ENCODE measurements at places on chromosomes 3 and 15. TPM values are rescaled to one million over a fixed set of nuclear protein-coding genes. Genes with fewer than 3 reads are reported as not detected.

GRCh38 chr3:118196183-118196582 lies 838.5 kb downstream of the IGSF11 start:
- DNase-seq: no peak

- DNase-seq: no peak
These were observed 118.3 kb upstream of the NEO1 start for GRCh38 chr15:72933976-72934375.

DNA sequence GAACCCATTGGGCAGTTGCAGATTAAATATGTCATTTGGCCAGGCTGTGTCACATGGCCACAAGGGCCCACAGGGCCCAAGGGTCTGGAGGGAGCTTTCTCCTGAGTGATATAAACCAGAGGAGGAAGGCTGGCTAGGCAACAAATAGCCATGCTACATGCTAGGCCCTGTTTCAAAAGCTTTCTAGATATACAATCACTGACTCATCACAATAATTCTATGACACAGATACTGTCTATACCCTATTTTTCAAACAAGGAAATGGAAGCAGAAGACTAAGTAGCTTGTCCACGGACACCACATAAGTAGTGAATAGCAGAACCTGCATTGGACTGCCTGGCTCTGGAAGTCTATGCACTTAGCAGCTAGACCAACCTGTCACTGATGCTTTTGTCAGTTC lies 625.4 kb downstream of the NTRK3 start:
- no peak for DNase-seq

GRCh38 chr15:25633862-25634261 lies 195.0 kb upstream of the UBE3A start:
- no peak for DNase-seq

- no peak for DNase-seq
These were observed 85.7 kb downstream of the MEGF11 start for GRCh38 chr15:66167854-66168253.

- no peak for DNase-seq
These were observed 4.5 kb downstream of the CFAP44 start for GRCh38 chr3:113436809-113437208.

DNA sequence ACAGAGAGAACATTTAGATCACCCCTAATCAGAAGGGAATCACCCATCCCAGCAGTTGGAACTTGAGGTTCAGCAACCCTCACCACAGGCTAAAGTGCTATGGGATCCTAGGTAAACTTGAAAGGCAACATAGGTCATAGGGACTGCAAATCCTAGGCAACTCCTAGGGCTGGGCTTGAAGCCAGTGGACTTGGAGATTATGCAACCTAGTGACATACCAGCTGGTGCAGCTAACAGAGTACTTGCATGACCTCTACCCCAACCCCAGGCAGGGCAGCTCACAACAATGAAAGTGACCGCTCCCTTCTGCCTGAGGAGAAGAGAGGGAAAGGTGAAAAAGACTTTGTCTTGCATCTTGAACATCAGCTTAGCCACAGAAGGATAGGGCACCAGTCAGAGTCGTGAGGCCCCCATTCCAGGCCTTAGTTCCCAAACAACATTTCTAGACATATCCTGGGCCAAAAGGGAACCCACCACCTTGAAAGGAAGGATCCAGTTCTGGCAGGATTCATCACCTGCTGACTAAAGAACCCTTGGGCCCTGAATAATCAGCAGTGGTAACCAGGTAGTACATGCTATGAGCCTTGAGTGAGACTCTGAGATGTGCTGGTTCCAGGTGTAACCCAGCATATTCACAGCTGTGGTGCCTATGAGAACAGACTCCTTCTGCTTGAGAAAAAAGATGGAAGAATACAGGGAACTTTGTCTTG lies 37.6 kb upstream of the FBN1 start:
- DNase-seq: no peak

DNA sequence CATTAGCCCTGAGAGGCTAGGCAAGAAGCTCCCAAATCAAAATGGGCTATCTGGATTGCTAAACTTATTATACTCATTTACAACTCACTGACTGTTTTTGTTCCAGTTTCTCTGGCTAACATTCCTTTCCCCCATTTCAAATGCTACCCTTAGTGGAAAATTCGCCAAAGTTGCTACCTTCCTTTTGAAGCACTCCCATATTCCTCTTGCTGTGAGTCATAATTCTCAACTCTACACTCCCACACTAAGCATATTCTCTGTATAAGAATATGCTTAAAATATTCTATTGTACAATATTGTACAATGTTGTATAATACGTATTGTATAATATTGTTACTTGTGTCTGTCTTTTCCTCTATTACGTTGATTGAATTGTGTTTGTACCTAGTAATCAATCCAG lies 398.6 kb downstream of the PYDC2 start:
- no peak for DNase-seq

GRCh38 chr3:40829876-40830275 lies 305.1 kb downstream of the ZNF621 start:
- DNase-seq: no peak

DNA sequence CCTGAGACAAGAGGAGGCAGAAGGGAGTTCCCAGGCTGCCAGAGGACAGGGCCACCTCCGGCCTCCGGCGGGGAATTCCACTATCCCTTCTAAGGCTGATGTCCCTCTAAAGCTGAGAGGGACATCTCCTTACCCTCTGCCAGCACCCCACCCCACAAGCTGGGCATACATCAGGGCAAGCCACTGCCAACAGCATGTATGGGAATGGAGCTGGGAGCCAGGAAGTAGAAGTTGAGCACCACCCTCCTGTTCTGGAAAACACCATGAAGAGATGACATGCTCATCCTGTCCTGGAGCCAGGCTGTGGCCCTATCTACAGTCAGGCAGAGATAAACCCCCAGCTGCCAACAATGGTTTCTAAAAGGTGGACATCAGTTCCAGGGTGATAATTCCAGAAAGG lies 7.1 kb downstream of the PLCD1 start:
- no peak for DNase-seq

DNA sequence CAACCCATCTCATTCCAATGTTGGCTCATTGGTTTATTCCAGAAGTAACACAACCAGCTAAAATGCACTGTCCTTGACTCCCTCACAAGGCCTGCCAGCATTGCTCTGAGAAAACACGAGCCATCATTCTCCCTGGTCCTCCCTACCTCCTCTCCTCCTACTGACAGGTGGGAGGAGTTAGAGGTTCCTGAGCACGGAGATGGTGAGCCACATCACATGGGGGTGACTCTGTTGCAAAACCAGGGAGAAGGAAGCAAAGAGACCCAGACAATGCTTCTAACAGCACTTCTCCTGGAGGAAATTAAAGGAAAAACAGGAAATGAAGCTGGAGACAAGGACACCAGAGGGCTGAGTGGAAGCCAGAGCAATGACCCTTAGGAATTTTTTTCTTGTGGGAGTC lies 667.4 kb downstream of the NTRK3 start:
- no peak for DNase-seq

DNA sequence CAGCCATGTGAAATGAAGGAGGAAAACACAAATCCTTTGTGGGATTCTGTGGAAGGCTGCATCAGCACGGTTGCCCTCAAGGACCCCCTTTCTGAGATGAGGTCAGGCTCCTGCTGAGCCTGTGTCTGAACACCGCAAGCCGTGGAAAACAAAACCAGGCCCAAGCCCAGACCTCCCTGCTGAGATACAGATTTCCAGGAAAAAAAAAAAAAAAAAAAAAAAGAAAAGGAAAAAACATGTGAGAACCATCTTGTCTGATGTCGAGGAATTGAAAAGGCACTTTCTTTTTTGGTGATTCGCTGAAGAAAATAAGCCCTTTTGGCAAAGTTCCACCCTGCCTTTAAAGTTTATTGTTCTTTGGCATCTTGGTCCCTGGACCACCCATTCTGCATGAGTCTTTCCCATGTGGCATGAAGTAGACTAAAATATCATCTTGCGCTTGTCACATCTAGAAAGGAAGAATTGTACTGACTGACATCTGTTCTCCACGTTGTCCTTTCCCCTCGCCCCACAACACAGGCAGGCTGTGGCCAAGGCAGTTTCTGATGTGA lies 117.6 kb downstream of the CHST2 start:
- no peak for DNase-seq

DNA sequence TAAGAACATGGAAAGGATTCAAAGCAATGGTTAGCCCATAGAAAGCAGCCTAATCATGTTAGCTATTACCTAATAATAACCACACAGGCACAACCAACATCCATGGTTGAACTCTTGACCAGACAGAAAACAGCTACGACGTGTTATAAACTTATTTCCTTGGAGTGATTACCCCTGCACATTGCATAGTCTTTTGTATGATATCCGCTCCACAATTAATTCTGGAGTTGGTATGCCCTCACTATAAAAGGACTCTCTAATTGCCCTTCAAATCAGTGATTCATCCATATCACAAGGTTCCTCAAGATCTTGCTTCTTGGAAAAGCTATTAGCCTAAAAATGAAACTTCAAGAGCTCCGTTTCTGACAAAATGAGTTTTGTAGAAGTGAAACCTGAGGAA lies 117.9 kb downstream of the SYNPR start:
- DNase-seq: no peak

PTPN23 gene
- 27.3 TPM for total RNA-seq

GOLGA6B gene
- total RNA-seq: not detected

NR2E3 gene
- not detected for total RNA-seq

LMCD1 gene
- total RNA-seq: 0.55 TPM

C3orf80 gene
- not detected for total RNA-seq

FOXB1 gene
- total RNA-seq: 0.19 TPM

Data from CD4-positive, alpha-beta T cell (primary cell).